Cortex of kidney (tissue), 1 donor: ENCODE measurements at places on chromosomes 5 and 9.

GRCh38 chr5:6280425-6281100 lies 97.8 kb downstream of the MED10 start:
- no peak for DNase-seq

- DNase-seq: no peak
These were observed 86.5 kb upstream of the TNFAIP8 start for GRCh38 chr5:119269061-119269944.

DNA sequence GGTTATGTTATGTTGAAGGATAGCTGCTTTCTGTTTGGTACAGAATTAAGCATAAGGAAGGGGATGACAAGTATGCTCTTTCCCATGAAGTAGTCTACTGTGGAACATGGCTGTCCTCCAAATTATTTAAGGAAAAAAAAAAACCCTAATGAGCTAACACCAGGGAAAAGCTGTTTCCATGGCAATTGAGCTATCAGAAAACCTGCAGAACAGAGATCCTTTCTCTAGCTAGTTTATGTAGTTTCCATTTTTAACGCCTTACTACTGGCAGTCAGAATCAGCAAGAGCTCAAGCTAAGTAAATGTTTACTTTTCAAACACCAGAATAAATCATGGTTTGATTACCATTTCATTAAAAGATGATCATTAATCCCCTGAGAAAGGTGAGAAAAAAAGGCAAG lies 287.4 kb upstream of the TARS1 start:
- DNase-seq: no peak

GRCh38 chr5:174718880-174719610 lies 5.3 kb upstream of the MSX2 start:
- DNase-seq: no peak

GRCh38 chr9:109355564-109356297 lies 34.9 kb upstream of the EPB41L4B start:
- DNase-seq: no peak

- no peak for DNase-seq
These were observed 1086.5 kb downstream of the EFNA5 start for GRCh38 chr5:106584268-106584667.

GRCh38 chr9:128419061-128419925 lies 1.4 kb upstream of the CERCAM start:
- DNase-seq: no peak

DNA sequence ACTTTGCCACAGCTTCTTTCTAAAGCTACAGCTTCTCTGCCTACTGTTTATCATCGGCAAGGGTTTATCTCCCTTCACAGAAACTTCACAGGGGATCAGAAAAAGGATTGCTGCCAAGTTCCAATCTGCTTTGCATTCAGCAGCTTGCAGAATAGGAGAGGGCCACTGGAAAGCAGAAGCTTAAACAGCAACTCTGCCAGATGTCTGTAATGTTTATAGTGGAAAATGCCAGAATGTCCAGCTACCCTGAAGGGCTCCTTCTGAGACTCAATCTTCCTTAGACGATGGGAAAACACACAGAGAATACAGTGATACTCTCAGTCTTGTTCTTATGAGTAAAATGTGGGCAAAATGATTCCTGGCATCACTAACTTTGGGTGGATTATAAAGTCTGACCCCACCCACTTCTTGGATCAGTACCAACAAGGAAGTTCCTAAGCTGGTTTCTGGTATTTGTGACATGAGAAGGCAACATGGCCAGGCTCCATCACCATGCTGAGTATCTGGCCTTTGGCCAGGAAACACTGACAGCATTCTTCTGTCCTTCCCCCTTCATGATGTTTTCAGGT lies 19.0 kb downstream of the STOM start:
- no peak for DNase-seq

DNA sequence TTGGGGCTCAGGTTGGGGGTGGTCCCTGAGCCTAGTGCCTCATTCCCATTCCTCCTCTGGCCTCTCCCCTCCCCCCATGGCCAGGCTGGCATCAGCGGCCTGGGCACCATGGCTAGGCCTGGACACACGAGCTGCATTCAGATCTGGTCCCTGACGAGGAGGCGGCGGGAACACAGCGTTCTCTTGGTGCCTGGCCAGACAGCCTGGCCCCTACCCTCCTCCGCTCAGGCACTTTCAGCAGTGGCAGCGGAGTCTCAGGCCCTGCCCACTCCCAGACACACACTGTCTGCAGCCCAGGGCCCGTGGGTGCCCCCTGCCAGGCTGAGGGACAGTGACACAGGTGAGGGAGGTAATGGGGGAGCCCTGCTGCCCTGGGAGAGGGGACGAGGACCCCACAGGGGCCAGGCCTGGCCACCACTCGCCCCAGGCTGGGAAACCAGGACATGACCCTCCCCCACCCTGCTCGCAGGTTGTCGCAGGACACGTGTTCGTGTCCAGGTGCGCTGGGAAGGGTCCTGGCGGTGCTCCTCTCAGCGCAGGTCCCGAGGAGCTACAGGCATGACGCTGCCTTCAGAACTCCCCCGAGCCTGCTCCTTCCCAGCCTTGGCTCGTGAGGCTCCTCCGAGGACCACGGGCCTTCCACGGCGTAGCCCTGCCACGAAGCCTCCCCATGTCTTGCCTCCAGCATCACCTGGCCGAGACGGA lies 19.9 kb upstream of the UBAC1 start:
- DNase-seq: no peak

- no peak for DNase-seq
These were observed 212.4 kb downstream of the GNA14 start for GRCh38 chr9:77435688-77436087.

GRCh38 chr5:102670224-102670836 lies 84.8 kb upstream of the PAM start:
- no peak for DNase-seq

GRCh38 chr5:7540736-7541485 lies 145.0 kb downstream of the ADCY2 start:
- no peak for DNase-seq

DNA sequence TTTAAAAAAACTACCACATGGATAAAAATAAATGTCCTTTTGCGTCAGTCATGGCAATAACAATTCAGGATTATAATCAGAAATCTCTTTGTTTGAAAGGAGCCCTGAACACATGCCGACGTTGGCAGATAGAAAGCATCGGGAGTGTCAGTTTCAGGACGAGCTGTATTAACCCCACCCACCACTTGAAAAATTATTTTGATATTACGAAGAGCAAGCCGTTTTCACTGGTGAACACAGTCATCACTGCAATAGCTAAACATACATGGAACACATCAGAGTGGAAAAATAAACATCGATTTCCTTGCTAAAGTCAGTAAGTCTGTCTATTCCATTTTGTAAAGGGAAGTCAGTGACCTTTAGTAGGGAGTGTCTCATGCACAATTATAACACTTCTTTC lies 266.4 kb upstream of the FBXL7 start:
- DNase-seq: no peak

DNA sequence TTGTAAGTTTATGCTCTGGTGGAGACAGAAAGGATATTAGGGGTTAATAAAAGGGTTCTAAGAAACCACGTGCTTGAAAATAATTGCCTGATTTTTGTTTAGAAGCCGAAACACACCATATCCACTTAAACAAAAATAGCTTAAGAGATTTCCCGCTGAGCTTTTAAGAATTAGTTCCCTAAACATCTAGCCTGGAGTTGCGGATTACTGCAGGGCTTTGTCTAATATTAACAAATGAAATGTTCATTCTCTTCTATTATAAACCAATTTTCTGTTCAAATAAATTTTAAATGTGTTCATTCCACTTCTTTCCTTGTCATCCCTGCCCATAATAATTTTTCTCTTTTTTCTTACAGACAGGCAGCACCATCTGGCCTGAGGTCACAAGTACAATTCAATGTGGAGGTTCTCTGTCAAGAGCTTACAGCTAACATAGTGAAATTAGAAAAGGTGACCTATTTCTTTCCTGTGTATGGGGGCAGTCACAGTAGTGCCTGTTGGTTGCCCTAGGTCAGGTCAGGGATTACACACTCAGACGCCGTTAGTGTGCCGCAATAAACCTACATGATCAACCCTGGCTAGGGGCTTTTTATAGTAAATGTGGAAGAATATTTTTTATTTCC lies 65.3 kb downstream of the GRAMD2B start:
- no peak for DNase-seq

- DNase-seq: no peak
These were observed 3.6 kb downstream of the PCDHAC2 start for GRCh38 chr5:140969880-140970279.

DNA sequence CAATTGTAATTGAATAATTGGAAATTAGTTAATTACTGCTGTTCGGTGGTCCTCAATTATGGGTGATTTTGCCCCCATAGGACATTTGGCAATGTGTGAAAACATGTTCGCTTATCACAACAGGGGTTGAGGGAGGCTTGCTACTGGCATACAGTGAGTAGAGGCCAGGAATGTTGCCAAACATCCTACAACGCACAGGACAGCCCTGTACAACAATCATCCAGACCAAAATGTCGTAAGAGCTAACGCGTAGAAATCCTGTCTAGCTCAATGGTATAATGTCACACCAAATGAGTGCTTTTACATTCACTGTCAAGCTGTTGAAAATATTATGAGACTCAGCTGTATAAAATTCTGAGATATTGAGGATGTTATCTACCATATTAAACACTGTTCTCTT lies 464.4 kb upstream of the TUSC1 start:
- DNase-seq: no peak

DNA sequence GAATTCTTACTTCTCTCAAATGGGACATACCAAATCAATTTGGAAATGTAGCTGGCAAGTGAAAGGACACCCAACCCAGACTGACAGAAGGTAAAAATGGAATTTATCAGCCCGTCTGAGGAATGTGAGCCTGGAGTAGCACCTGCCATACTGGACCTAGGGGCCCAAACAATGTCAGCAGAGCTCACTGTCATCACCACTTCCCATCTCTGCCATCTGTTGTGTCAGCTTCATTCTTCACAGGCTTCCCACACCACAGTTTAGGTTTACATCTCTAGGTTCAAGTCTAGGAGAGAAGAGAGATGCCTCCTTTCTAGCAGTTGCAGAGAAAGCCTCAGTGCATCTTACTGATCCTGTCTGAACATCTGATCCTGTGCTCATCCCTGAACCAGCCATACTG lies 222.4 kb downstream of the DOCK8 start:
- no peak for DNase-seq

- no peak for DNase-seq
These were observed 50.4 kb upstream of the MVB12B start for GRCh38 chr9:126276056-126276728.

DNA sequence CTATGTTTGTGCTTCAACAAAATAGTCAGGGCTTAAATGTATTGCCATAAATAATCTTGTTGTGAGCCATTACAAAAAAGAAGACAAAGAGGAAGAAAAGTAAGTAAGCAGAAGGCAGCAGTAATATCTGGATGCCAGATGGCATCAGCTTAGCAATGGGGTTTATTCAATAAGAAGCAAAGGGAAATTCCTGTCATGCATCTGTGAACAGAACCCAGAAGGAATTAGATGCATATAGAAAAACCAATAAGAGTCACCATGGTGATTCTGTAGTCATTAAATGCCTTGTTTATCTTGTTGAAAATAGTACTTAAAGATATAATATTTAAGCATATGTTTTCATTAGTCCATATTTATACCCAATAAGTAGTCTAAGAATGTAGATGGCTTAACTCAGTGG lies 216.0 kb downstream of the ADAMTSL1 start:
- DNase-seq: no peak

- no peak for DNase-seq
These were observed 109.7 kb upstream of the ALDH1B1 start for GRCh38 chr9:38282756-38283155.

DNA sequence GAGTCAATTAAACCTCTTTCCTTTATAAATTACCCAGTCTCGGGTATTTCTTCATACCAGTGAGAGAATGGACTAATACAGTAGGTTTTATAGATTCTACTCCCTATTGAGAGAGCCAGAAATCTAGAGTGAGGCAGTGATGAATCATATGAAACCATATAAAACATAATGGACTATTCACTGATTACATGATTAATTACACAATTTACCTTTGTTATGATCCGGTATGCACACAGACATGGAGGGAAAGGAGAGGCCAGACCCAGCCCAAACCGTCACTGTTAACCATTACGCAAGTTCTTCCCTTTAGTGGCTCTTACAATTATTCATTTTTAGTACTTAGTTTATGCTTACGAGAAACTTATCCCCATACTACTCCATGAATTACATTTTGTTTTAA lies 205.0 kb downstream of the DNAH5 start:
- no peak for DNase-seq

DNA sequence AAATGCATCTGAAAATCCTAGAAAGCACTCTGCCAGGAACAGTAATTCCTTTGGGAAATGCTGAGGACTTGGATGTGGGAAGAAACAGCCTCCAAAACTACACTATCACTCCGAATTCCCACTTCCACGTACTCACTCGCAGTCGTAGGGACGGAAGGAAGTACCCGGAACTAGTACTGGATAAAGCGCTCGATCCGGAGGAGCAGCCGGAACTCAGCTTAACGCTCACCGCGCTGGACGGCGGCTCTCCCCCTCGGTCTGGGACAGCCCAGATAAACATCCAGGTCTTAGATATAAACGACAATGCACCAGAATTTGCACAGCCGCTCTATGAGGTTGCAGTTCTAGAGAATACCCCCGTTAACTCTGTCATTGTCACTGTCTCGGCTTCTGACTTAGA lies 786 bp downstream of the PCDHB3 start:
- DNase-seq: no peak

GRCh38 chr5:159424123-159424522 lies 93.8 kb upstream of the IL12B start:
- no peak for DNase-seq

DNA sequence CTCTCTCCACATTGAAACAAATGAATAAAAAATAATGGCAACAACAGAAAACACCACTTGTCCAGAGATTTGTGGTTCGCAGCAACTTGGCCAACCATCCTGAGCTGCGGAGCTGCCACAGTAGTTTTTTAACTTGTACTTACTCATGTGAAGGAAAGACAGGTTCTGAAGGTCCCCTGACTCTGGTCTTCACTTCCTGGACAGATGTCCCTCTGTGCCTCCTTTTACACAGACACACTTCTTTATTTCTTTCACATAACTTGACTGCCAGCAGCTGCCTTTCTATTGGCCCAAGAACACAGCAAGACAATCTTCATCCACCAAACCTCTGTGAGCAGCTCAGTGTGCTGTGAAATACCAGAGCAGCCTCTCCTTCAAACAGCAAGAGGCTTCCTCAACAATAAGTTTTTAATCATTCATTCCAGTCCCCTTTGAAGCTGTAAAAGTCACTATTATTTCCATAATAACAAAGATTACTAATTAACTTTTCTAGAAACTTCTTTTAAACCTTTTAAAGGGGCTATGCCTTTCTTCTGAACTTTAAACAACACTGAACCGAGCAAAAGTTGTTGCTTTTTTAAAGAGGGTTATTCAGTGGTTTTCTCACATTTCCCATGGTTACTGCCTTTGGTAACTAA lies 198.7 kb downstream of the NR2F1-AS1 start:
- DNase-seq: no peak
